ENCODE measurements at places on chromosomes 4 and X.

DNA sequence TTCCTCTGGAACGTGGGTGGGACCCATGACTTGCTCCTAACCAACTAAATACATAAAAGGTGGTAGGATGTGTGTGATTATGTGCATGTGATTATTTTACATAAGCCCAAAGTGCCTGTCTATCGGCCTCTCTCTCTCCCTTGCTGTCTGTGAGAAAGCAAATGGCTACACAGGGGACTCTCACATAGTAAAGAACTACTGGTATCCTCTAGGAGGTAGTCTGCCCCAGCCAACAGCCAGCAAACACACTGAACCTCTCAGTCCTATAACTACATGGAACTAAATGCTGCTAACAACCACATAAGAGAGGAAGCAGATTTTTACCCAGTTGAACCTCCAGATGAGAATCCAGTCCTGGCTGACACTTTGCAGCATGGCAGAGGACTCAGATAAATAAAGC is 1249.4 kb downstream of the ADGRL3 start:
- no peak for DNase-seq

DNA sequence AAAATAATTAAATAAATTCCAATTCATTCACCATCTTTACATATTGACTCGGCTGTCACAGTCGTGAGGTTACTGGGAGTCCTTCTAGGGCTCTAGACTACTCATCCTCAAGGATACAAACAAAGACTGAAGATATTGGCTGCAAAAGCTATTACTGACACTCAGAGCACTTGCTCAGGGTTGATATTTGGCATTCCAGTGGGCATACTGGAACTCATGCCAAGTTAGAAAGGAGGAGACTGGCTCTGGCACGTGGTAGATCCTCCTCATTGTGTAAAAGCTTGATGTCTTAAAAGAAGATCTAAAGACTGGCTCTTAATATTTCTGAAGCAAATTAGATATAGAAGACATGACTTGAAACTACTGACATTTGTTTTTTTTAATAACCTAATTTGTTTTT is 172.7 kb downstream of the GPM6A start:
- DNase-seq = no peak

DNA sequence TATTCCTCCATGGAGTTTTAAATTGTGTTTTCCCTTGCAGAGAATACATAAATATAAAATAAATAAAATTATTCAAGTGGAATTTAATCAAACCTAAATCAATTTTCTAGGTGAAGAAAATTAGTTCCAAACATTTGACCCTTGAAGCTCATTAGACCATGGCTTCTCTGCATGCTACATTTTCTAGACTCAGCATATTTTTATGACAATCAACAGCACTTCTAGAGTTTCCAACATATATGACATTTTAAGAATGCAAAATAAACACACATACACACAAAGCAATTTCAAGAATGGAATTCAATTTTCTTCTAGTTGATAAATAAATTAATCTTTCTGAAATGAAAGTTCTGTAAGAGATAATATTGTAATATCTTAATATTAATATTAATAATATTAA is 1083.9 kb upstream of the INTU start:
- no peak for DNase-seq

- no peak for DNase-seq
These were observed 219.5 kb downstream of the SPCS3 start for GRCh38 chr4:176539091-176539784.
